ENCODE measurements at places on chromosomes 5 and 9.

GRCh38 chr5:179217956-179218942 is 127.0 kb downstream of the ADAMTS2 start:
- no peak for DNase-seq

- DNase-seq = no peak
Measured at GRCh38 chr9:111928359-111928720, 31.7 kb downstream of the UGCG start.

- no peak for DNase-seq
Measured at GRCh38 chr9:97990259-97990658, 7.1 kb downstream of the ANP32B start.

DNA sequence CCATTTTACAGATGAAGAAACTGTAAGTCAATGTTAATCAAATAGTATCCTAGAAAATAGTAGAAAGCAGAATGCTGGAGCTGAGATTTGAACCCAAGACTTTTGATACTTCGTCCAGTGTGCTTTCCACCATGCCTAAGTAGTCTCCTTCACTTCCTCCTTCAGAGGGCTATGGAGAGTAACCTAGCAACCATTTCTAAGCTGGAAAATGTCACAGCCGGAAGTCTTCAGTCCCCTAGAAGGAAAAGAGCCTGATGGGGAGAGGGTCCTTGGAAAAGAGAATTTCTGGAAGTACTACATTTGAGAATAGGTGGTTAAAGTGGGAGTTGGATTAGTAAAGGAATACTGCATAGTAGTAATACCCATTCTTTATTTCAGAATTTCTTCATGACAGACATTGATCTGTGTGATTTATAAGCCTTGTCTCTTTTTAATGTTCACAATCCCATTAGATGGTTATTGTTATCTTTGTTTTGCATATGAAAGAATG is 32.7 kb downstream of the PCDHAC2 start:
- DNase-seq = no peak

GRCh38 chr9:110918316-110919049 is 119.8 kb downstream of the LPAR1 start:
- DNase-seq = no peak

- no peak for DNase-seq
Measured at GRCh38 chr5:142783601-142784341, 13.6 kb downstream of the ARHGAP26 start.

GRCh38 chr9:114583371-114584155 is 4.0 kb upstream of the ATP6V1G1 start:
- no peak for DNase-seq

- DNase-seq = no peak
Measured at GRCh38 chr9:93114169-93114983, 18.4 kb downstream of the CARD19 start.

GRCh38 chr5:56006094-56006493 is 11.3 kb upstream of the IL6ST start:
- DNase-seq = no peak

DNA sequence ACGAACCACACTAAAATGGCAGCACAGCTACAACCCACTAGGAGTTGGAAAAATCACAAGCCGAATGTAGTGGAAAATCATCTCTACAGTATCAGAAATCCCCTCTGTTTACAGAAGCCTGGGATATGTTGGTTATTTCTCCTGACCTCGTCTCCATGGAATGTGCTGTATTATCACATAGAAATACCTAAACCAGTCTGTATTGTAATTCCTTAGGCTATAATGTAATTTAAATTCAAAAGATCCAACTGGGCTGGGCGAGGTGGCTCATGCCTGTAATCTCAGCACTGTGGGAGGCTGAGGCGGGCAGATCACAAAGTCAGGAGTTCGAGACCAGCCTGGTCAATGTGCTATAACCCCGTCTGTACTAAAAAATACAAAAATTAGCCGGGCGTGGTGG is 244.8 kb upstream of the MPDZ start:
- DNase-seq = no peak

GRCh38 chr5:116046823-116047222 is 14.6 kb downstream of the ARL14EPL start:
- no peak for DNase-seq

GRCh38 chr9:74001382-74001781 is 495.8 kb upstream of the RORB start:
- DNase-seq = no peak

DNA sequence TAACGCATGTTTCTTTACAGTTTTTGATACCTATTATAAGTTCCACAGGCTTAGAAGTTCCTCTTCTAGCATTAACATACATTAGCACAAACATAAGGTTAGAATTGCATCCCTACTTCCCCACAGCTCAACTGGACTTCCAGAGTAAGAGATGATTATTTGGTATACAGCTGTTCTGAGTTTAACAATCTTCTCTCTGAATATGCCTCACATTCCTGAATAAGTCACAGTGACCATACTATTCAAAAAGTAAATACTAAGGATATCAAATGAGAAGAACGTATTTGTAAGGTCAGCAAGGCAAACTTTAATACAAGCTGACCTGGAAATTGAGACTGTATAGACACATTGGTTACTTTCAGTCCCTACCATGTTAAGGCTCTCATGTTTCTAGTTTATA is 21.3 kb downstream of the NR6A1 start:
- no peak for DNase-seq

- DNase-seq = no peak
Measured at GRCh38 chr9:3912817-3913216, 387.0 kb upstream of the RFX3 start.

GRCh38 chr9:15509931-15510788 is 610 bp downstream of the PSIP1 start:
- no peak for DNase-seq

DNA sequence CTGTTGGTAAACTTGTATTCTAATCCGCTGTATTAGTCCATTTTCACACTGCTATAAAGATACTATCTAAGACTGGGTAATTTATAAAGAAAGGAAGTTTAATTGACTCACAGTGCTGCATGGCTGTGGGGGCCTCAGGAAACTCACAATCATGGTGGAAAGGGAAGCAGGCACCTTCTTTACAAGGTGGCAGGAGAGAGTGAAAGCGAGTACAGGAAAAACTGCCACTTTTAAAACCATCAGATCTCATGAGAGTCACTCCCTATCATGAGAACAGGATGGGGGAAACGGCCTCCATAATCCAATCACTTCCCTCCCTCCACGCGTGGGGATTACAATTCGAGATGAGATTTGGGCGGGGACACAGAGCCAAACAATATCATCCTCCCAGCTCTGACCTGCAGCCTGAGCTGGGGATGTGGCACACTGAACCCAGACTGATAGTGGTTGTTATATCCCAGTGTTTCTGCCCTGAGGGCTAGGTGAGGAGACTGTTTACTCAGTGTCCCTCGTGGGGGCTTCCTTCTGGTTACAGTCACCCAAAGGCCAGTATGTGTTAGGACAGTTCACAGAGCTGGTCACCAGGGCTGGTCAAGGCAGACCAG is 488.3 kb downstream of the KDM4C start:
- DNase-seq = no peak

GRCh38 chr5:76683816-76684731 is 31.9 kb upstream of the F2R start:
- no peak for DNase-seq

DNA sequence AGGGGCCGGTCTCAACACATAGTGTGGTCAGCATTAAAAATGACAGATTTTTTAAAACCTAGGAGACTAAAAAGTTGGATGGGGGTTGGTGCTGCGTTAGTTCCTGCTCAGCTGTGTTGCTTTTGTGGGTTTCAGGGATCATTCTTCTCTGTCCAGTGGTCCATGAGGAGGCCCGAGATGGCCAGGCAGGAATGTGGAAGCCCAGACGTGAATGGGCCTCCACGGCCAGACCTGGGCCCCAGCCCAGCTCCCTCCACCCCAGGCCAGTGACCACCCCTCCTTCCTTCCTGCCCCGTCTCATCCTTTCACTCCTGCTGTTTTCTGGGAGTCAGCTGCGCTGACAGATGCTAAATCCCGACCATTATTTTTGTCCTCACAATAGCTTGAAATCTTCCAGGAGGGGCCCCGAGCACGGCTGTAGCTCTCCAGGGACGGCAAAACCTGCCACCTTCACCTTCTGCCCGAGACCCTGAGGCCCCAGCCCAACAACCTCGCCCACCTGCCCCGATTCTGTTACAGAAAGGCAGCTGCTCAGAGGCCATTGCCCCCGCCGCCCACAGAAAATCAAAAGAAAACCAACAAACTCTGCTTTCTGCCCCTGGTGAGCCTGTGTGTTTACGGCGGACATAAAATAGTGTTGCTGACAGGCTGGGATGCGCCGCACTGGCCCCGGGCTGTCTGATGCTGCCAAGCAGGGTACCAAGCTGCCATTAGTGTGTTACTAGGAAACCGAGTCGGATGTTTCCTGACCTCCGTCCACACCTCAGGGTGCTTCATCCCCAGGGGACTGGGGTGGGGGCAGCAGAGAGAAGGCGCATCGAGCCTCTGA is 83.7 kb upstream of the SARDH start:
- DNase-seq = peak; percentile 58

DNA sequence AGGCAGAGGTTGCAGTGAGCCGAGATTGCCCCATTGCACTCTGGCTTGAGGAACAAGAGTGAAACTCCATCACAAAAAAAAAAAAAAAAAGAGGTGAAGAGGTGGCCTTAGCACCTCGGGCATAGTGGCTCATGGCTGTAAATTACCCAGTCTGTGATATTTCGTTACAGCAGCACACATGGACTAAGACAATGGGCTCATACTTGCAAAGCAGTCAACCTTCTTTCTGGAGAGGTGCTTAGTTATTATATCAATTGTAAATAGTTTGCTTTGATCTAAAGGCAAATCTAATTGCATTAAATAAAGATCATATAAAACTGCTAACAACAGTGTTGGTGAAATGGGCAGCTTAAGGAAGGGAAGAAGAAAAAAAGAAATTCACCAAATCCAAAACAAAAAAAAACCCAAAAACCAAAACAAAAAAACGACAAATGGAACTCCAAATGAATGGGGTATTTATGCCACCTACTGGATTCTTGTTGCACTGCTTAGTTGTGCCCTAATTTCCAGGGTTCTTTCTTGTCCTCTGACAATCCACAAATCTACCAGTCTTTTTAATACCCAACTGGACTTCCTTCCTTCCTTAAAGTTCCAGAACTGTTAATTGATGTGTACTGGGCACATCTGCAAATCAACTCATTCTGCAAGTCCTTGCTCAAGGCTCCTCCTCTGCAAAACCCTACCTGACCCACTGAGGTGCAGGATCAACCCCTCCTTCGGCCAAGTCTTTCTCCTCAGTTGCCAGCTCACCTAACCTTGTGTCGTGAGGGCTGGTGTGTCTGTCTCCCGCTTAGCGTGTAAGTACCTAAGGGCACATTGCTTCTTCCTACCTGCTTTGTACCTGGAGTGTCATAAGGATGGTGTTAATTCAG is 35.0 kb upstream of the DMRT1 start:
- no peak for DNase-seq

DNA sequence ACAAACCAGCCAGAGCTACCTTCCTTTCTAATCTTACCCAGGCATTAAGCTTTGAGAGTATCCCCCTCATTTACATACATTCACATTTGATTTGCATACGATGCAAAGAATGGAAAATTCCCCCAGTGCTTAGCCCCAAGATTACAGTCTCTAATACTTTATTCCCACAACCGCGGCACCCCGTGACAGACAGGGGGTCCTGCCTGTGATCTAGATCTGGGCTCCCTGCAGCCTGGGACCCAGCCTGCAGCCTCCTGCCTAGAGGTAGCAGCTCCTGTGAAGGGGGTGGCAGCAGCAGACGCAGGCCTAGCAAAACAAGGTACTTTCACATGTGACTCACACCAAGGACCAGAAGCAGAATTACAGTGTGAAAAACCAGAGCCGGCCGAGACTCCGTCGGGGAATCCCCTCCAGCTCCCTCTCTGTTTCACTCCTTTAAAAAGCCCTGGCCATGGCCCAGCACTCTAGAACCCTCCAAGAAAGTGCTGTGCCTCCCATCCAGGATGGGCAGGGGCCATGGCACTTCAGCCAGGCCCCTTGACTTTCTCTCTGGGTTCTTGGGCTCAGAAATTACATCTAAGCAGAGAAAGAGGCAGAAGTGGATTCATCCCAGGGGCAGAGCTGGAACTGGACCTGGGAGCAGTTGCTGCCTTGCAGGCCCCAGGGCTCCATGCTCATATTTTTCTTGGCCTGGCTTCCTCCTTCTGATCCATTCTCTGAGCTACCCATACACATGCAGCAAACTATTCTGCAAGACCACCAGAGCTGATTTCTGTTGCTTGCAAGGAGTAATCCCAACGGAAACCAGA is 14.0 kb upstream of the TCF7 start:
- DNase-seq = peak; percentile 83

DNA sequence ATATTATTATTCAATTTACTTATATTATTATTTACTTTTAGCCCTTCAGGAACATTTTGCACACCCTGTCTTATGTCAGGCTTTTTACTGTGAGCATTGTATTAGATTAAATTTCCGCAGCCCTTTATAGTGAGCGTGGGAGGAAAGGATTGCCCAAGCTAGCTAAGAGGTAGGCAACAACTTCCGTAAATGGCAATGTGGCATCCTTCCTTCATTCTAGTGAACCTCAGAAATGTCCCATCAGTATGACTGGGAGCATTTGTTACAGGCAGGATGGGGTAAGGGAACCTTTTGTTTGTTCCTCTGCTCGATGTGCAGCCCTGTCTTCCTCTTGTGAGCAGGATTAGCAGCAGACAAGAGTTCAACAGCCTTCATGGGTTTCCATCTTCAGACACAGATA is 6.2 kb upstream of the CD180 start:
- no peak for DNase-seq

DNA sequence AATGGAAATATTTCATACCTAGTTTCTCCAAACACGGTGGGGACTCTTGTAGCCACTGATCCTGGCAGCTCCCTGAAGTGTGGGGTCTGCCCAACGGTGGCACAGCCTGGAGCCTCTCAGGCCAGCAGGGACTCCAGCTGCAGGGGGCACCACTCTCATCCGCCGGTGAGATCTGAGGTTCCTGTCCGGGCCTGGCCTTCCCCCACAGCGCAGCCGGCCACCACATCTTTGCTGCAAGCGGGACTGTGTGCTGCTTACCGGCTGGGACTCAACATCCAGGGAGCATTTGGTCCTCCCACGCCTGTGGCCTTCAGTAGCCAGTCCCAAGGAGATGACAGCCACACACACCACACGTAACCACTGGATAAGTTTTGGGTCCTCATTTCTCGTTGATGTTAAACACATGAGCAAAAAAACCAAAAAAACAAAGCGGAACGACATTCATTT is 7.7 kb upstream of the NKX2-5 start:
- no peak for DNase-seq

- DNase-seq = no peak
Measured at GRCh38 chr5:181164076-181164952, 16.9 kb downstream of the OR2V2 start.

- DNase-seq = no peak
Measured at GRCh38 chr9:124844291-124844690, 9.0 kb upstream of the WDR38 start.

Data from GM19239 (cell line).